Type B pancreatic cell (in vitro differentiated cells): ENCODE measurements at places on chromosomes 7 and 10. TPM values are rescaled to one million over a fixed set of nuclear protein-coding genes. Genes with fewer than 3 reads are reported as not detected.
A peak's percentile ranks its signal among the peaks of the same experiment; 100 is the strongest.

GRCh38 chr7:117863618-117864017, 9.6 kb downstream of the CTTNBP2 start:
- H3K4me3 ChIP-seq, result no peak overlapping the region
- H3K4me1 ChIP-seq, result peaks cover 46% of the 10 kb centered on the region
- no peak for DNase-seq
- no peaks in the 10 kb centered on the region for H3K27me3 ChIP-seq
- H3K27ac ChIP-seq, result no peak overlapping the region

- no peak overlapping the region for H3K4me3 ChIP-seq
- H3K4me1 ChIP-seq, result peaks cover 18% of the 10 kb centered on the region
These were observed 22.3 kb downstream of the CALML5 start for GRCh38 chr10:5476918-5477525.

DNA sequence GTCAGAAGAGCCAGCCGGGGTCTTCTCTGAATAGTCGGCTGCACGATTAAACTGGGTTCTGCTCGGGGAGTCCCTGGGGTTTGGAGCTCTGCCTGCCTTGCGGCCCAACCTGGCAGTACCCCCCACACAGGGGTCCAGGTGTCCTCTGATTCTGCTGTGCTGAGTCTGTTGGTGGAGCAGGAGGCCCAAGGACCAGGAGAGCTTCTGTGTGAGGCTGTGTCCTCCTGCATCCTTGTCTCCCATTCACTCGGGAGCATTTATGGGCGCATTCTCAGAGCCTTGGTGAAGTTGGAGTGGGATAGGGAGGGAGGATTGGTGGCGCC, 14.2 kb downstream of the INPP5A start:
- H3K27ac ChIP-seq, result no peak overlapping the region
- no peak for DNase-seq
- no peaks in the 10 kb centered on the region for H3K36me3 ChIP-seq
- peaks cover 6% of the 10 kb centered on the region for H3K4me1 ChIP-seq
- no peak overlapping the region for H3K4me3 ChIP-seq

DNA sequence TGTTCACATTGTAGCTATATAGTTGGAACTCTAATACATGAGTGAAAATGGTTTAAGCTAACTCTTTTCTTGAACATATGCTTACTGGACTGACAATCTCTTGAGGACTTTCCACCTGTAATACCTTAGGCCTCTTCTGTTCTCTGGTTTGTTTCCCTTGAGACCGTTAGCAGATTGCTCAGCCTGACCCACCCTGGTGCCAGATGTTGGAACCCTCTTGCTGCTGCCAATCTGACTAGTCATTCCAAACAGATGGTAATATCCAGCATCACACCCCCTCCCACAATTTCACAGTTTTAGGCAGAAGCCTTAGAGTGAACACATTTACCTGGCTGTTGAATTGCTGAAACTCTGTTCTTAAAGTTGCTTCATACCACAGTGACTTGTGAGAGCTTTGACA, 18.7 kb downstream of the CALD1 start:
- peaks cover 10% of the 10 kb centered on the region for H3K4me1 ChIP-seq
- H3K4me3 ChIP-seq, result no peak overlapping the region
- no peaks in the 10 kb centered on the region for H3K27me3 ChIP-seq
- DNase-seq, result no peak

GRCh38 chr7:27961255-27961654, 219.3 kb downstream of the JAZF1 start:
- H3K4me3 ChIP-seq, result no peak overlapping the region
- H3K27me3 ChIP-seq, result peaks cover 23% of the 10 kb centered on the region
- no peak overlapping the region for H3K27ac ChIP-seq

- DNase-seq, result no peak
- peaks cover 16% of the 10 kb centered on the region for H3K4me1 ChIP-seq
- H3K4me3 ChIP-seq, result peak overlapping the region; percentile 58
- H3K36me3 ChIP-seq, result peaks cover 8% of the 10 kb centered on the region
These were observed 85.7 kb upstream of the NMT2 start for GRCh38 chr10:15253951-15254807.

GRCh38 chr7:73615886-73616285, 8.4 kb downstream of the MLXIPL start:
- peaks cover 4% of the 10 kb centered on the region for H3K4me1 ChIP-seq
- no peaks in the 10 kb centered on the region for H3K36me3 ChIP-seq
- H3K27ac ChIP-seq, result no peak overlapping the region
- peaks cover 4% of the 10 kb centered on the region for H3K27me3 ChIP-seq
- no peak for DNase-seq

The NXPH1 gene
- total RNA-seq, result 0.29 and 0.33 TPM in 2 replicates

The MINPP1 gene
- total RNA-seq, result 18.1 and 23.4 TPM in 2 replicates

The RBP4 gene
- total RNA-seq, result 30.3 and 54.3 TPM in 2 replicates

The PRPS1L1 gene
- total RNA-seq, result not detected in 2 replicates
